OCI-LY7 (cell line): ENCODE measurements at places on chromosomes 16 and 17. TPM values are rescaled to one million over a fixed set of nuclear protein-coding genes. Genes with fewer than 3 reads are reported as not detected.

SUPT4H1 gene
- 65.5 and 78.4 TPM in 2 replicates for total RNA-seq

ANKFN1 gene
- total RNA-seq: 0.67 and 0.72 TPM in 2 replicates

GP1BA gene
- total RNA-seq: not detected in 2 replicates

GPR142 gene
- total RNA-seq: not detected in 2 replicates

MILR1 gene
- total RNA-seq: 92.2 and 101 TPM in 2 replicates

GPRC5B gene
- not detected in 2 replicates for total RNA-seq
